ENCODE measurements at places on chromosomes 2 and 18. TPM values are rescaled to one million over a fixed set of nuclear protein-coding genes. Genes with fewer than 3 reads are reported as not detected.

The MTLN gene
- 9.8 TPM for polyA plus RNA-seq

The MATN3 gene
- 3.7 TPM for polyA plus RNA-seq

The CD207 gene
- polyA plus RNA-seq: not detected

The DUSP2 gene
- 2.4 TPM for polyA plus RNA-seq

The AMER3 gene
- polyA plus RNA-seq: 0.03 TPM

The LAMA3 gene
- polyA plus RNA-seq: 2.0 TPM

The C1QL2 gene
- polyA plus RNA-seq: not detected

Measured in left kidney (tissue), 8 donors.